Transverse colon (tissue), 4 donors: ENCODE measurements at places on chromosomes 6 and 20.

DNA sequence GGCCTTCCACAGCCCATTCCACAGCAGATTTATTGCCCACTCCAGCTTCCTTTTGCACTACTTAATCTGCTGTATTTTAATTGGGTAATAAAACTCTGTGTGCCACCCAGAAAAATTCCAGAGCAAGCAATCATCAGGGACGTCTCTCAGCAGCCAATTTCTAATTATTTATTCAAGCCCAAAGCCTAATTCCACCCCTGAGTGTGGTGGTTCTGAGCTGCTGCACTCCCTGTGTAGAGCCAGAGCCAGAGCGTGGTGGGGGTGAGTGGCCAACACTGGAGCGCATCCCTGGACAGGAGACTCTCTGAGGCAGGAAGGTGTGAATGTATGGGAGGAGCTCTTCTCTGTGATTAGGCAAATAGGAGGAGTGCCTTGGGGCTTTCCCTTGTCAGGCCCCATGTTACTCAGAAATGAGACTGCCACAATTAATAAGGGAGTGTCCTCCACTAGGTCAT, 66.1 kb downstream of the CD24 start:
- DNase-seq, result no peak

- DNase-seq, result no peak
Observed at GRCh38 chr20:57879779-57880570, 170.2 kb upstream of the PMEPA1 start.

DNA sequence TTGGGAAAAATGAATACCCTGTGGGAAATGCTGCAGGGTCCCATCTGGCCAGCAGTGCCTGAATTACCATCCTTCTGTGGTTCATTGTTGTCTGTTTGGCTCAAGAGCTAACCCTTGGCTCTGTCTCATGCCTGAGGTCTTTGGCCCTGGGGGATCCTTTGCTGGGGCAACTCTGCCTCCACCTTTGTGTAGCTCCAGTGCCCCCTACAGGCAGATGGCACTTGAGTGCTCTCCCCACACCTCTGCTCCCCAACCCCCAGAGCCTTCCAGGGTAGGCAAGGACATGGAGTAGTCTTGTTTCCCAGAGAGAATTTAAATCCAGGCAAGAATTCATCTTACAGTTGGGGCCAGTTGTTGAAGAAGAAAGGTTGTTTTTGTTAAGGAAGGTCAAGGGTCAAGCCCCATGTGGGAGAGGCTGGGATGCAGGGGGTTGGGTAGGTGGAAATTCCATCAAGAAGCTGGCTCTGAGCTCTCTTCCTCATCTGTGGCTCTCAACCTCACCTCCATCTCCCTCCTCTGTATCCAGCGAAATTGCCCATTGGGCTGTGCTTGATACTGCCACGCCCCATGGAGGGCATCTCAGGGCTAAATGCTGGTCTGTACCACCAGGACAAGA, 44.2 kb downstream of the ZNF831 start:
- peak; percentile 81 for DNase-seq

GRCh38 chr6:11485271-11485670, 52.3 kb upstream of the TMEM170B start:
- no peak for DNase-seq

GRCh38 chr6:142903812-142904211, 41.2 kb downstream of the HIVEP2 start:
- DNase-seq, result no peak

- DNase-seq, result no peak
Observed at GRCh38 chr6:169622618-169623017, 79.2 kb downstream of the WDR27 start.

DNA sequence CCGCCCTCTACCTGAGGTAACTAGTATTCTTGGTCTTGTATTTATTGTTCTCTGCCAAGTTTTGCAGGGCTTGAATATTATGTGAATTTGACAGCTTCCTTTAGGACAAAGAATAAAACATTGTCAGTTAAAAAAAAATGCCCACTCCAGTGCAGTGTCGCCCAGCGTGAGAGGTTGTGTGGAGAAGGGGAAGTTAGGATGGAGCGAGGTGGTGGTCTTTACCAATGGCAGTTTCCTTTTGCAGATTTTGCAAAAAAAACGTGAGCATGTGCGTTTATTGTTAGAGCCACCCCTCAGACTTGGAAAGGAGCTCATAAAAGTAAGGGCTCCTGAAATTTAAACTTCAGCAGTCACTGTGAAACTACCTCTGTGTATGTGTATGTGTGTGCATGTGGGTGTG, 28.3 kb downstream of the UST start:
- DNase-seq, result no peak

DNA sequence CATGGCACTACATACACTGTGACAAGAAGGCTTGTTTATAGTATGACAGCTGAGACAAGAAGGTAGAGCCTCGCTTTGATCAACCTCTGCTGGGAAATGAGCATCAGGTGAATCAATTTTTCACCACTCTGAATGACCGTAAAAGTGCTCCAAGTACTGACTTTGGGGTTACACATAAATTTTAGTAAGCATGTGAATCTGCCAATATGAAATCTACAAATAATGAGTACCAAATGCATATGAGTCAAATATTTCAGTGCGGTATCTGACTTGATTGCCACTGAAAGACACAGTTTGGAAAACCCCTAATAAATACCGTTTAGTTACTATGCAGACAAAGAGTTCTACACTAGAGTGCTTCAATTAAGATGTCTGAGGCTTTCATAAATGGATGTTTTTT, 77.8 kb downstream of the ATG5 start:
- DNase-seq, result no peak

DNA sequence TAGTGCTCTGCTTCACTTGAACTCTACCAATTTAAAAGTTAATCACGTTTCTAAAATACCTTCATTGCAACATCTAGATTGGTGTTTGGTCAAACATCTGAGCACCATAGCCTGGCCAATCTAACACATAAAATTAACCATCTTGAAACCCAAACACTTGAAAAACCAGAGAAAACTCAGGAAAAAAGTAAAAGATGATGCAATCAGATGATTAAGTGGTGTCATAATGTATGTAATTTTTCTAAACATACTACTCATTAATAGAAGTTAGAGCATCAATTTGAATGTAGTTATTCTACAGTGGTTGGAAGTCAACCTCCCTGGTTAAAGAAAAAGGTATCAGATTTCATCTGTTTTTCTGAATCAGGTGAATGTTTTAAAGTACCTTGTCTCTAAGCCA, 228.6 kb upstream of the ID4 start:
- DNase-seq, result no peak

GRCh38 chr20:2740702-2741101, 48.1 kb downstream of the EBF4 start:
- DNase-seq, result no peak

GRCh38 chr20:63497138-63497945, 1.5 kb downstream of the EEF1A2 start:
- no peak for DNase-seq

DNA sequence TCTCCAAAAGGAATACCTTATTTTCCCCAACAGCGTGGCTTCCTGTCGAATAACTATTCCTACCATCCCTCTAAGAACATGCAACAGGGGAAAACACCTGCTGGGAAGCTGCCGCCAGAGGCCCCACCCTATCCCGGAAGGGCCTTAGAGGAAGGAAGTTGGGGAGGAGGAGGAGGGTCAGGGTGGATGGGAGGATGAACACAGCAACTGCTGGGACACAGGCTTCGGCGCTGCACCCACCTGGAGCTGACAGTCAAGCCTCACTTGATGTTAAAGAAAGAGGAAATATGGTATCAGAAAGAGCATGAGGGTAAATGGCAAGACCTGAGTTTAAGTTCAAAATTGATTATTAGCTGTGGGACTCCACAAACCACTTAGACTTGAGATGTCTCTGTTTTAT, 36.5 kb upstream of the RPS6KA2 start:
- DNase-seq, result no peak

DNA sequence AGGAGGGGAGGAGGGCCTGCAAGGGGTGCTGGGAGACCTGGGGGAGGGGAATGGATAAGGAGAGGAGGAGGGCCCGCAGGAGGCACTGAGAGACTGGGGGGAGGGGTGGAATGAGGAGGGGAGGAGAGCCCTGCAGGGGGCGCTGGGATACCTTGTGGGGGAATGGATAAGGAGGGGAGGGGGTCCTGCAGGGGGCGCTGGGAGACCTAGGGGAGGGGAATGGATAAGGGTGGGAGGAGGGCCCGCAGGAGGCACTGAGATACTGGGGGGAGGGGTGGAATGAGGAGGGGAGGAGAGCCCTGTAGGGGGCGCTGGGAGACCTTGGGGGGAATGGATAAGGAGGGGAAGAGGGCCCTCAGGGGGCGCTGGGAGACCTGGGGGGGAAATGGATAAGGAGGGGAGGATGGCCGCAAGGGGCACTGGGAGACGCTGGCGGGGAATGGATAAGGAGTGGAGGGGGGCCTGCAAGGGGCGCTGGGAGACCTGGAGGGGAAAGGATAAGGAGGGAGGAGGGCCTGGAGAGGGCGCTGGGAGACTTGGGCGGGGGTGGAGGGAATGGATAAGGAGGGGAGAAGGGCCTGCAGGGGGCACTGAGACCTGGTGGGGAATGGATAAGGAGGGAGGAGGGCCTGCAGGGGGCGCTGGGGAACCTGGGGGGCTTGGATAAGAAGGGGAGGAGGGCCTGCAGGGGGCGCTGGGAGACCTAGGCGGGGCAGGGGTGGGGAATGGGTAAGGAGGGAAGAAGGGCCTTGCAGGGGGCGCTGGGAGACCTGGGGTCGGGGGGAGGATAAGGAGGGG, 1.3 kb upstream of the CTCFL start:
- peak; percentile 39 for DNase-seq

- no peak for DNase-seq
Observed at GRCh38 chr20:43755390-43755789, 28.6 kb upstream of the GTSF1L start.

GRCh38 chr6:140041056-140041455, 666.6 kb upstream of the CITED2 start:
- DNase-seq, result no peak

GRCh38 chr6:41594326-41594725, 43.9 kb upstream of the MDFI start:
- DNase-seq, result no peak

DNA sequence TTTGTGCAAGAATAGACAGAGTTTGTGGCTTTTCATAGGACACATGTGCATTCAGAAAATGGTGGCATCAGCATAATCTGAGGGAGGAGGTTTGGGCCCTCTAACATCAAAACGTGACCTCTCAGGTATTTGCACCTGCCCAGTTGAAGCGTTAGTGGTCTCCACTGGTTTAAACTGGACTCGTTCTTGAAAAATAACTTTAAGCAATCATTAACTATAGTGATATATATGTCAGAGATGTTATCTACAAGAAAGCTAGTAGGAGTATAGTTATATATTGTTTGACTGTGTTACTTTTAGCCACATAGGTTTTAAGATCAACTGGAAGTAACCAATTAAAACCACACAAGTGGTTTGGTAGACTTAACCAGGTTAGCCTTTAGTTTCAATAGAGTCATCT, 607.4 kb downstream of the MAFB start:
- DNase-seq, result no peak

- no peak for DNase-seq
Observed at GRCh38 chr20:48238781-48239180, 453.5 kb upstream of the SULF2 start.

DNA sequence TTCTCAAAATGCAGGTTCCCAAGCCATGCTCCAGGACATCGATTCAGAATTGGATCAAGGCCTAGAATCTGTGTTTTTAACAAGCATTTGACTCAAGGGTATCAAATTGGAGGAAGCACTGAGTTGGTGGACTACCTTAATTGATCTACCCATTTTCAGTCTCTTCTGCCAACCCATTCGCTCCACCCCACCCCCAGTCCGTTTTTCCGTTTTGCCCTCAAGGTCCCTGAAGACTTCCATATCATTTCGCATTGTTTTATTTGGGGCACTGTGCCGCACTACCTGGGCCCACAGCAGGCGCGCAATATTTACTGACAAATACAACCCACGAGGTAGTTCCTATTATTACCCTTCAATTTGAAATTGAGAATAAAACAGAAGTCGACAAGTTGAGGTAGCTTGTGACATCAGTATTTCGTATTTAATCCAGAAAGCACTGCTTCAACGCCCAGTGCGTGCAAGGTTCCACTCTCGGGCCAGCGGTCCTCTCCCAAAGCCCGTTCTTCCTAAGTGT, 557 bp upstream of the DHX35 start:
- no peak for DNase-seq

- DNase-seq, result no peak
Observed at GRCh38 chr6:106145741-106146227, 59.6 kb downstream of the PRDM1 start.

- peak; percentile 38 for DNase-seq
Observed at GRCh38 chr6:36692220-36692619, 5.4 kb upstream of the RAB44 start.

DNA sequence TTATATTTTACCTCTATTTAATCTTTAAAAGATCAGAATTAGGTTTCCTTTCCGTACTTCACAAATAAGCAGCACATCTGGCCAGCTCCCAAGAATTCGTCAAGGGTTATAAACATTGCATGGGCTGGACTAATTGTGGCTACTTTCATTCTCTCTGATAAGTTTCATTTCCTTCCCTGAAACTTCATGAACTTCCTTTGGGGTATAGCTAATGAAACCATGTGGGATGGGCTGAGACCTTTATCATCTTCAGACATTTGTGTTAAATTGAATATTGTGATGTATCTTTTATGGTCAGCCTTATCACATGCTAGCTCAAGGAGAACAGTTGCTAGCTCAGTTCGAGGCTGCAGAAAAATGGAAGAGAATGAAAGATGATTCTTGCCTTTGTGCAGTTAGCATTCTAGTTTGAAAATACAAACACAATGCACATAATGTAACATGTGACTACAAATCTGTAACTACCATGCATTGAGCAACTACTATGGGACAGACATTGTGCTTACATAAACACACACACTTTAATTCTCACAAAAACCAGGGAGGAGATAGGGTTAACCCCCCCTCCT, 1.7 kb upstream of the GMPR start:
- DNase-seq, result peak; percentile 71

- DNase-seq, result no peak
Observed at GRCh38 chr6:103277936-103278335, 1581.8 kb downstream of the HACE1 start.

GRCh38 chr6:117605169-117605826, 3.0 kb upstream of the GOPC start:
- peak; percentile 57 for DNase-seq

- DNase-seq, result no peak
Observed at GRCh38 chr6:154468760-154469159, 41.7 kb downstream of the CNKSR3 start.

DNA sequence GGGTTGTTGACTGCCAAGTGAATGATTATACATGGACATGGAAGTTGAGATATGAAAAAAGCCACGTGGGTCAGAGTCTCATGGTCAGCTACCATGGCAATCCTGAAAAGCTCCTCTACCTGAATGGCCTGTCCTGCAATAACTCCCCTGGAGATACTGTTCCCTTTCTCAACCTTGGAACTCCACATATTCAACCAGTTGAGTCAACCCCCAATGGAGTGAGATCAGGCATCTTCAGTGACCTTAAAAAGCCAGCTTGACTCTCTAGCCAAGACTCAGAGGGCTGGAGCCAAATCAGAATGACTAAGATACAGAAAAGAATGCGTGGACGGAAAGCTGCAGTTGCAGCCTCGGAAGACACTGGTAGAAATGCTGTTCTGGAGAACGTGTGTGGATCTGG, 341.3 kb downstream of the FOXA2 start:
- DNase-seq, result no peak

GRCh38 chr6:67593247-67593646, 1041.8 kb upstream of the ADGRB3 start:
- no peak for DNase-seq

GRCh38 chr6:79750806-79751205, 119.7 kb downstream of the SH3BGRL2 start:
- no peak for DNase-seq

GRCh38 chr6:157405986-157406385, 25.0 kb downstream of the ZDHHC14 start:
- no peak for DNase-seq

- no peak for DNase-seq
Observed at GRCh38 chr20:47764154-47764733, 21.0 kb downstream of the SULF2 start.
